ENCODE measurements at places on chromosomes 7 and 10. TPM values are rescaled to one million over a fixed set of nuclear protein-coding genes. Genes with fewer than 3 reads are reported as not detected.

The C10orf143 gene
- total RNA-seq = 0.33 TPM

The UCMA gene
- total RNA-seq = not detected

The AKR1C1 gene
- total RNA-seq = 75.9 TPM

The RAB11FIP2 gene
- total RNA-seq = 4.7 TPM

The MICALL2 gene
- total RNA-seq = 102 TPM

The TCAF2 gene
- total RNA-seq = 4.9 TPM

The CPN1 gene
- 0.09 TPM for total RNA-seq

The MRPS17 gene
- 37.7 TPM for total RNA-seq

The GNAT3 gene
- total RNA-seq = not detected

The SFMBT2 gene
- 13.6 TPM for total RNA-seq

The CDC14C gene
- total RNA-seq = not detected

The CUL2 gene
- total RNA-seq = 41.6 TPM

The ITIH5 gene
- 3.9 TPM for total RNA-seq

The LFNG gene
- total RNA-seq = 0.89 TPM

The ITPRID1 gene
- not detected for total RNA-seq

The WNT2 gene
- total RNA-seq = not detected

GRCh38 chr7:130084037-130084875, 13.9 kb downstream of the KLHDC10 start:
- peak; percentile 50 for DNase-seq

DNA sequence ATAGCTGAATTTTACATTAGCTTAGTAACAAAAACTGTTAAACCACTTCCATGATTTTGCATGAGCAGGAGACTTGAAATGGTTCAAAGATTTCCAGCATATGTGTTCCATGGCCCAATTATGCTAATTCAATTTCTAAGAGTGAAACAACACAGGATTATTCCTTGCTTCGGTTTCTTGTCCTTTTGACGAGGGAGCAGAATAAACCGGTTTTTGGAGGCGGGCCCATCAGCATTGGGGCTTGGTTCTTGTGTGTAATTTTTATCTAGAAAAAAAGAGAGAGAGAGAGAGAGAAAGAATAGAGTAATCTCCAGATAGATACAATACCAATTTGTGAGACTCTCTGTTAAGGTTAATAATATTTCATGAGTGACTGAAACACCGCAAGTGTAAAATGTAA, 159.5 kb upstream of the ETV1 start:
- no peak for DNase-seq

- no peak for DNase-seq
Measured at GRCh38 chr10:60809157-60809556, 30.9 kb downstream of the CDK1 start.

DNA sequence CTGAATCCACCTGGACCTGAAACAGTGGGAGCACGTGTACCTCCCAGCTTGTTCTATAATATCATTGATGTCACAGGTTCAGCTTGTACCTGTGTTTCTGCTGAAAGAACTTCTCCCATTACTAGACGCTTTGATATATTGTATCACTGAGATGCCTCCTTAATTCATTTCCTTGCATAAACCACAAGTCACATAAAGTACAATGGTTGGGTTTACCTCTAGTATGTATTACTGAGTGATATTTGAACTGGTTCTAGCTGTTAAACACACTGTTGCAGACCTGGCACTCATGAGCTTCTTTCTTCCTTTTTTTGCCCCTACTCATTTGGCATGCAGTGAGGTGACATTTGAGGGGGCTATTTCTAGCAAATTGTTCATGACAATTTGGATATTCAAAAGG, 106.6 kb upstream of the KLF14 start:
- no peak for DNase-seq

DNA sequence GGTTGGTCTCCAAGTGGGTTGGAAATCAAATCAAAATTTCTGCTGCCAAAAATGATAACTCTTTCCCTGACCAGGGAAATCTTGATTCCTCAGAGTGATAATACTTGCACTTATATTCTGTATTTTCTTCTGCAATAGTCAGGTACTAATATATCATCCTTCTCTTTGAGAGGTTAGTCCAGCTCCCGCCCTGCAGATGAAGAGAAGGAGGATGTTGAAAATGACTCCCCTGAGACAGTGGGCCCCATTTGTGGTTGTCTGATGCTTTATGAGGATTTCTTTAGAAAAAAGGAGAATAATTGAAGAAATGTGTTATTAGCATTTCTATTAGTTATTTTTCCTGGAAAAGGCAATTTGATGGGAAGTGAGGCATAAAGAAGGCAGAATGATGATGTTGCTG, 213.0 kb downstream of the SEC23IP start:
- DNase-seq = no peak

DNA sequence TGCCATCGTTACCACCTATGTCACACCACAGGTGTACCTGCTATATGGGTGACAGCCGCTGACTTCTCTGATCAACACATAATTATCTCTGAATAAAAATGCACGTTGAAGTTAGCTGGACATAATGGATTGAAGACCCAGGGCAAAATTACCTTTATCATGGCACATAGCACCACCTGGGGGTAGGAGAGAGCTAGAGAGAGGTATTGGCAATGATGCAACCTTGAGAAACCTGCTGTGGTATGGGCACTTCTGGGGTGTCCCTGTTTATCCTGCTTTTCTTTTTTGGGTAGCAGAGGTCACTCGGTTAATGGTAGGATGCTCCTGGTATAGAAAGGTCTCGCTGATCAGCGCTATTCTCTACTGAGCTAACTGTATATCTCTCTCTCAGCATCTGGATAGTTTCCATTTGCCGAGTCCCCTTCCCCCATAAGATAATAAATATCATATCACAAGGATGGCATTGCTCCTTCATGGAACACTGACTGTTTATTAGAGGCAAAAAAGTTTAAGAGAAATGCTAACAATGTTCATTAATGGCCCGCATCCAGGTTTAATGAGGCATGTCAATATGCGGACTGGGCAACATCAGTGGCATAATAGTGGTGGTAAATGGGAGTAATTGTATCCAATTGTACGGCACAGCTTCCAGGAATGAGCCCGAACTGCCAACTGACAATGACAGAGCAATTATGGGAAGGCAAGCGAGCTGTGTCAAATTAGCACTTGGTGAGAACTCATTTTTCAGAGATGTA, 323.1 kb downstream of the TFEC start:
- DNase-seq = no peak

- DNase-seq = no peak
Measured at GRCh38 chr7:475951-476441, 43.6 kb downstream of the PDGFA start.

GRCh38 chr7:1619152-1620079, 49.6 kb upstream of the PSMG3 start:
- DNase-seq = peak; percentile 31

- DNase-seq = no peak
Measured at GRCh38 chr10:5103481-5103880, 9.3 kb downstream of the AKR1C3 start.

DNA sequence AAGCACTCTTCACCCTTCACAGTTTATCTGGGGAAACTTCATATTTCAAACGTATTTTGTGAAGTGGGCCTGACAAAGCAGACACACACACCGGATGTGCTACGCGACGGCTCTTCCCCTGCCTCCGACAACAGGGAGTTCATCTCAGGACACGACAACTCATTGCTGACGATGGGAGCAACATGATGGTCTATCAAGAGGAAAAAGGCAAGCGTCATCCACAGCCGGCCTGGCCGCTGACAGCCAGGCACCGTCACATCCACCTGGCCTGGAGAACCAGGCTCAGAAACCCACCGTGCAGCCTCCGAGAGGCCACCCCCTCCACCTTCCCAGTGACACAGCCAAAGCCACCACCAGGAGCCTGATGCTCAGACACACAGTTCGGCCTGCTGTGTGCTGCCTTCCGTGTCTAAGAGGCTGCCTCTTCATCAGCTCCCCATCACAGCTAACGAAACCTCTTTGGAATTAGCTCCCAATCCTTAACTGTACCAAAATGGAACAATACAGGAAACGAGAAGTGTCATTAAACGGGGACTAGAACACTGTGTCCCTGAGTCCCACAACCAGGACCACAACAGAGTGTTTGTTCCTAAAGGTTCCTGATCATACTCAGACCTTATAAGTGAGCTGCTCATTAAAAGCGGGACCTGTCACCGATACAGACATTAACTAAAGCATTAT, 76.7 kb downstream of the SFMBT2 start:
- no peak for DNase-seq

DNA sequence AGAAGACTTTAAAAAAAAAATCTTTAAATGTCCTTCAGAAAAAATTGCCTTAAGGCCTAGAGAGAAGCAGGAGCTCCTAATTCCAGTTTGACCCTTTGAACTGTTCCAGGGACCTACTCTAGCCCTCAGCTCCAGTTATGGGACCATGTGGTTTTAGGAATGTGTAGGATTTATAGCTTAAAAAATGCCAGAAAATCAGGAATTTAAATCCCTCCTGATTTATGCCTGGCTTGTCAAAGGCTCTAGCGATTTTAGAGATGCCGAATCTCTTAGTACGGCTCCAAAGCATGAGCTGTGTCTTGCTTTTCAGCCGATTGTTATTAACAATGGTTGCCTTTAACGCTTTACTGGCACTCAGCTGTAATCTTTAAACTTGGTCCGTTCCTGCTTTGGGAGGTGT, 130.6 kb upstream of the NPVF start:
- no peak for DNase-seq

GRCh38 chr10:2714597-2714996, 352.8 kb upstream of the PFKP start:
- no peak for DNase-seq

GRCh38 chr7:138750901-138751464, 46.8 kb upstream of the TMEM213 start:
- no peak for DNase-seq

GRCh38 chr10:47206449-47207280, 93.3 kb upstream of the GDF10 start:
- no peak for DNase-seq

DNA sequence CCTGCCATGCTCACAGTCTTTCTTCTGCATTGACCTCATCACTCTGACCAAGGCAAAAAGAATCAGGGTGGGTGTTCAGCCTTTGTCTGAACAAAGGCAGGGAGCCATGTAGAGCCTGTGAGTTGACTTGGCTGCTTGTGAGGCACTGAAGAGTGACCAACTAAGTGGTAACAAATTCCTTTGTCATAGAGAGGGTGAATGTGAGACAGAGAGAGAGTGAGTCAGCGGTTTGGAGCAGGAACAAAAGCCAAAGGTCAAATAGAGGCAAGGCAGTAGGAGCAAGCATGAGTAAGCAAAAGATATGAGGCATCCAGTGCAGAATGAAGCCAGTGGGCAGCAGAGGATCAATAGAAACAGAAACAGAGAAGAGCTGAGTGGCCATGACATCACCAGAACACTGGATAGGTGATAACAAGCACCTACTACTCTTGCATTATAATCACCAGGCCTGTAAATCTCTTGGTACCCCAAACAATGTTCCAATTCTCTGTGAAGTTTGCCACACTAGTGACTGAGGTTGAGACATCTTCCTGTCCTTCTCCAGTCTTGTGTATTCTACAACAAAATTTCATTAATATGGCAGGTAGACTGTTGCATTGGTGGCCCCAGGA, 116.2 kb upstream of the LAMB4 start:
- DNase-seq = peak; percentile 82

- DNase-seq = no peak
Measured at GRCh38 chr7:21526007-21526406, 16.8 kb upstream of the DNAH11 start.

DNA sequence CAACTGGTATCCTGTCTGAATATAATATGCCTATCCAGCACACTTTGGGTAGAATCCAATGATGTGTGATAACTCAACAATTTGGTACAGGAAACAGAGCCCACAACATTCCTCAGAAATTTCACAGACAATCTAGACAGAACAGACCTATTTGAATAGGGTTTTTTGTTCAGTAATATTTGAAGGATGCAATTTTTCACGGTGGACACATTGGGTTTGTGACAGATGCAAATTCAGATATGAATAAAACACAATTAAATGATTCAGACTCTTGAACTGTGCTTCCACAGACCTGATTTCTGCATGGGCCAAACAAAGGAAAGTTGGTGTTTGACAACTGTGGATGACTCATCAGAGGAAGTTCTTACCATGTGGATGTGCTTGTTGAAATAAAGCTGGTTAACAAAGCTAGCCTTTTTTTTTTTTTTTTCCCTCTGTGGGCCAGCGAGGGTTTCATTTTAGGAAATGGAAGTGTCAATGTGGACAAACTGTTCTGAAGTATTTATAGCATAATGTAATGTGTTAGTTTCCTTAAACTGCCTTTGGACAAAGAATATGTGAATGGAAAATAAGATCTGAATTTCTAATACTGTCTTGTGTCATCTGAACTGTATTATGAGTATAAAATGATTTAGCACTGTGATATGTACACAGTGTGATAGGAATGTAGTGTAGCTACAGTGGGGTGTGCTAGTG, 43.2 kb upstream of the FAM133B start:
- DNase-seq = no peak

DNA sequence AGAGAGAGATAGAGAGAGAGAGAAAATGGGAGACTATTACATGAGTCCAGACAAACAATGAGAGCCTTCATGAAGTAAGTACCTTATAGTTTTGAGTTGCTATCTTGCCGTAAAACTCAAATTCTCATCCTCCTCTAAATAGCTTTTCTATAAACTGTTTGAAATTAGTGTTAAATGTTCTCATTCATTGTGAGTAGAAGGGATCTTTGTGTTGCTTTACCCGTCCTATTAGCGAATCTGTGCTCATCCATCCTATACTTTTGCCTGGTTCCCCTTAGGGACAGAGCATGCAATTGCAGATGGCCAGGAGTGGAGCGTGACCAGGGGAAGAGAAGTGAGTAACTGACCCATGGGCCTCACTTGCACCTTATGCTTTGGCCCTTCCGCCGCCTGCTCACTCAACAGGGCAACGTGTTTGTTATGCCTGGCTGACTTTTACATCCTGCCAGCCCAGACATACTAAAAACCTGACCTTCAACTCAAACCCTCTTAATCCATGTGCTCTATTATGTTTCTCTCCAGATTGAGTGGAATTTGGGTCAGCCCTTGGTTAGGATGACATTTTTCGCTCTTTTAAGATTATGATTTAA, 244.2 kb upstream of the YAE1 start:
- DNase-seq = no peak

- DNase-seq = no peak
Measured at GRCh38 chr10:87092861-87093631, 1.6 kb downstream of the GLUD1 start.

DNA sequence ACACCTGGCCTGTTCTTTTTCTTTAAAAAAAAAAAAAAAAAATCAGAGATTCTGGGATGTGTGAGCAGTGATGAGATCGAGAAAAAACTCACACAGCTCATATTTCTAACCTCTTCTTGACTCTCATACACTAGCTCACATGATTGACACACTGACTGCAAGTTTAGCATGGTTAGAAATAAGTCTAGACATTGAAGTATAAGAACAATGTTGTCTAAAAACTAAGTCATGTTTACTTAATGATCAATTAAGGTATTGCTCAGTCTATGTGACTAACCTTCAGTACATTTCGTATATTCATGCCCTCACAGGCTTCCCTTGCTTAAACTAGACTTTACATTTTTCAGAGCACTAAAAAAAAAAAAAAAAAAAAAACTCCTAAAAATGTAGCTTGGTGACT, 775.1 kb downstream of the GATA3 start:
- DNase-seq = no peak

DNA sequence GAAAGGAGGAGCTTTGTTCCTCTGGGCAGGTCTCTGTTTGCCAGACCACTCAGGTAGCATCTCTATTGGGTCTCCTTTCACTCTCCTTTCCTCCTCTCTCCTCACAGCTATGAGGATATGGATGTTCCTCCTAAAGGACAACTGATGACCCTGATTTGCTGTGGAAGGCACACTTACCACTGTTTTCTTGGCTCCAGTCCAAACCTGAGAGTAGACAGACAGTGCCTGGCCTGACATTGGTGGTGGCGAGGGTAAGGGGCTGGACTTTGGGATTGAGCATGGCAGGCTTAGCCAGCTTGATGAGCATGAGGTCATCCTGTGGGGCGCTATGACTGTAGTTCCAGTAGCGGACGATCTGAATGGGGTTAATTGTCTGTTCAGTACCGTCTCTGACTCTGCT, 3.6 kb downstream of the PRSS37 start:
- no peak for DNase-seq

Data from K562 (cell line).